ENCODE measurements at places on chromosomes 7 and 10. TPM values are rescaled to one million over a fixed set of nuclear protein-coding genes. Genes with fewer than 3 reads are reported as not detected.

Gene LZTS2
- 204 TPM for total RNA-seq

Gene GGCT
- 38.2 TPM for total RNA-seq

Gene RASSF4
- total RNA-seq: 1,159 TPM

Gene NODAL
- total RNA-seq: not detected

Gene PON3
- not detected for total RNA-seq

Gene MYH16
- total RNA-seq: not detected

Gene ZNF3
- 61.3 TPM for total RNA-seq

Gene PRTFDC1
- total RNA-seq: 0.29 TPM

Gene HOXA10
- total RNA-seq: 14.6 TPM

Gene ANKRD7
- 2.8 TPM for total RNA-seq

Gene SMO
- 4.3 TPM for total RNA-seq

Gene ANKRD30A
- total RNA-seq: not detected

Gene CFAP70
- 1.0 TPM for total RNA-seq

Gene KCNK18
- not detected for total RNA-seq

Gene RBP4
- total RNA-seq: 0.42 TPM

Gene SLC26A5
- total RNA-seq: not detected

Gene TFR2
- total RNA-seq: not detected

Gene TCAF1
- total RNA-seq: 109 TPM

Gene GRID1
- not detected for total RNA-seq

Gene PILRA
- total RNA-seq: 0.51 TPM

Gene RSPH10B2
- 0.31 TPM for total RNA-seq

Gene ZNF488
- 0.31 TPM for total RNA-seq

Gene CFAP69
- total RNA-seq: 2.5 TPM

Gene FZD8
- 5.2 TPM for total RNA-seq

Gene PDAP1
- 208 TPM for total RNA-seq

Gene ADAM22
- 0.10 TPM for total RNA-seq

Gene SPDYE5
- total RNA-seq: not detected

Gene UTF1
- total RNA-seq: not detected

Gene MYO3A
- total RNA-seq: not detected

Gene STEAP4
- total RNA-seq: 0.05 TPM

Gene HMX3
- total RNA-seq: not detected

Gene GSTO2
- not detected for total RNA-seq

Gene CFAP43
- not detected for total RNA-seq

Gene CHAT
- not detected for total RNA-seq

Gene SUV39H2
- total RNA-seq: 10.3 TPM

Gene STAG3
- total RNA-seq: not detected

Gene SVOPL
- total RNA-seq: not detected

Gene CTNNA3
- 6.9 TPM for total RNA-seq

Gene FAM25G
- total RNA-seq: not detected

Gene RP9
- 12.0 TPM for total RNA-seq

Gene ALOX5
- total RNA-seq: not detected

Gene HTR5A
- not detected for total RNA-seq

Gene GBX1
- not detected for total RNA-seq

Gene GARIN1A
- 1.5 TPM for total RNA-seq

Gene PLAU
- total RNA-seq: 154 TPM

Gene ZP3
- total RNA-seq: not detected

Gene LRRN3
- 26.9 TPM for total RNA-seq

Gene FAM237B
- total RNA-seq: not detected

Gene AGBL3
- 2.9 TPM for total RNA-seq

Gene TSPAN13
- 14.8 TPM for total RNA-seq

Gene UCN3
- total RNA-seq: not detected

Gene PNLIPRP3
- total RNA-seq: 0.56 TPM

Gene ANXA8L1
- total RNA-seq: not detected

Gene MRLN
- 432 TPM for total RNA-seq

Gene CSTF2T
- 21.9 TPM for total RNA-seq
